Stimulated activated CD4-positive, alpha-beta T cell treated with anti-CD3 and anti-CD28 coated beads, Interleukin-2, amount 100 ng/mL, for 4 hours (primary cell): ENCODE measurements at places on chromosomes 3 and 15.

GRCh38 chr3:149371001-149371722 lies 6.3 kb downstream of the TM4SF1 start:
- DNase-seq = no peak

- DNase-seq = no peak
Measured at GRCh38 chr3:196995027-196995426, 26.4 kb upstream of the PIGZ start.

DNA sequence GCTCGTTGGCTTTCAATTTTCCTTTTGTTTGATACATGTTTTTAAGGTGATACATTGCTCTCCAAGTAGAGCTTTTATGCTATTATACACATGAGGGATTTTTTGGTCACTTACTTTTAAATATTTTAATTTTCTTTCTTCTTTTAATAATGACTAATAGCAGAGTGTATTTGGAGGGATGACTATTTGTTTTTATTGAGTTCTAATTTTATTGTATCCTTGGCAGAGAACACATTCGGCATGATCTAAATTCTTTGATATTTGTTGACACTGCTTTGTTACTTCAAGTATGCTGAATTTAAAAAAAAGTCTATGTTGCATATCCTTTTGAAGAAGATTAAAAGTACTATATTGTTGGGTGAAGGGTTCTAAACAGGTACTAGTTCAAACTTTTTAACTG lies 149.9 kb upstream of the PDZRN3 start:
- no peak for DNase-seq

DNA sequence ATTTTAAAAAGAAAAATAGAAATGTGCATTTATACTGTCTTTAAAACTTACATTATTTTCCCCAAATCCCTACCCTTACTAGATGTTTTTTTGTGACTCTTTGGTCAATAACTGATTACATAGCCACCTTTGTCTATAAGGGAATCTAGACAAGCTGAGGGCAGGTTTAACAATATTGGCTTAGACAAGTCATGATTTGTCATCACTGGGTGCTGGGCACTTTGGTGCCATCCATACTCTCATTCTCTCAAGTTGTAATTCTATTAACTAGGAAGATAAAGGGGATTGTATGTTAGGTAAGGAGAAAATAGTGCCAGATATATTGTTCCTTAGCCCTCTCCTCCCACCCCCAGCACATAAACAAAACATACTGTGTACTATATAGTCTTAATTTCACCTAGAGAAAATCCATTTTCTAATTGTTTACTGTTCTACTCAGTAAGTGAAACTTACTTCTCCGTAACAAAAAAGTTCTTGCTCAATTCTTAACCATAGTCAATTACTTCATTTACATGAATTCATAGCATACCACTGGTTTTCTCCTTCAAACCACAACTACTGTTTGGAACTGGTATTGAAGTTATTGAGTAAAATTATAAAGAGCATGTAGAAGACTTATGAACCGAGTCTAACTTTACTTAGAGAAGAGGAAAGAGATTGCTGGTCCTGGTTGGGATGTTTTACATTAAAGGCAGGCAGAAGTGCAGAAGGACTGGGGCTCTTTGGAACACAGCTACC lies 877.1 kb downstream of the PDCD6IP start:
- DNase-seq = no peak

GRCh38 chr3:167051421-167051820 lies 328.7 kb downstream of the ZBBX start:
- no peak for DNase-seq

- DNase-seq = no peak
Measured at GRCh38 chr3:59451800-59452746, 402.2 kb upstream of the CFAP20DC start.

GRCh38 chr3:128078322-128078721 lies 26.1 kb downstream of the SEC61A1 start:
- DNase-seq = no peak
